NCI-H1694 (cell line): ENCODE measurements at places on chromosomes 7 and 10.

DNA sequence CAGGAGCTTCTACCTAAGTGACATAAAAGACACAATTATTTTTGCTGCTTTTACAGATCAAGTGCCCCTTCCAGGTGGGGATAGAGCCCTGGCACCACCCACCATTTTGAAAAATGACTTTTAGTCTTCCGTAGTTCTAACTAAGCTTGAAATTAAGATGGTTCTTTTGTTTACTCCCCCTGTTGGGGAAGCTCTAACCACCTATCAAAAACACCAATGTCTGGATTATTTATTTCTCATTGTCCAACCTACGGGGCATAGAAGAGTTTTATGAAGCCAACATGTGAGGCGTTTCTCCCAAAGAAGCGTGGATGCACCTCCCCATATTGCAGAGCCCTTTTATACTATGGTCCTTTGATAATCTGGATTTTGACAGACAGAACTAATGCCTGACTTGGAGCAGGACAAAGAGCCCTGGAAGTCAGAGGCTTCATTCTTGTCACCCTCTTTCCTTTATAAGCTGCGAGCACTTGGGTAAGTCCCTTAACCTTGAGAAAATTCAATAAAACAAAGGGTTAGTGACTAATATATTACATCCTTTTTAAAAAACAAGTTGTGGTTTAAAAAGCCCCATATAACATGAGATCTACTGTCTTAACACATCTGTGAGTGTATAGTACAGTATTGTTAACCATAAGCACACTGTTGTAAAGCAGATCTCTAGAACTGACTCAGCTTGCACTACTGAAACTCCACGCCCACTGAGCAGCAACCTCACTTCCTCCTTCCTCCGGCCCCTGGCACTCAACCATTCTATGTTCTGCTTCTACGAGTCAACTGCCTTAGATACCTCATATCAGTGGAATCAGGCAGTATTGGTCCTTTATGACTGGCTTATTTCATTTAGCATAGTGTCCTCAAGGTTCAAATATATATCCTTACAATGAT is 67.5 kb downstream of the ATXN7L1 start:
- no peak for DNase-seq

GRCh38 chr7:83559887-83560286 is 89.1 kb downstream of the SEMA3E start:
- DNase-seq: no peak

- DNase-seq: no peak
These were observed 717.1 kb downstream of the GRID1 start for GRCh38 chr10:85649461-85649860.

GRCh38 chr7:152436111-152436930 is 518 bp upstream of the KMT2C start:
- peak; percentile 58 for DNase-seq

GRCh38 chr10:24556750-24557742 is 166.6 kb downstream of the ARHGAP21 start:
- peak; percentile 13 for DNase-seq

- DNase-seq: no peak
These were observed 55.0 kb upstream of the DUSP5 start for GRCh38 chr10:110442746-110443145.

DNA sequence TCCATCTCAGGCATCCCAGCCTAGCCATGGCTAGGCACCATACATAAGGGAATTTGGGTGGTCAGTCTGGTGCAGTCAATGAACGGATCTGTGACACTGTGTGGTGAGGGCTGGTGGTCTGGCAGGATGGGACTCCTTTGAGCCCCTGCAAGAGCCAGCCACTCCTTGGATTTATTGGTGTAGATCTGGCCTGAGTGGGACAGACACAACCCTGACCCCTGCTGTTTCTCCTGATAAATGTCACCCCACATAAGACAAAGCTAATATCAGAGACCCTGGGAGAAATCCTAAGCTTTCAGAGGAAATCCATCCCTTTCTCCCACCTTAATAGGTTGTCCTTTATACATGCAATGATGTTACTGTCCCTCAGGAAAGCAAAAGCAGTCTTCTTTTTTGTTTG is 2.3 kb downstream of the FBXO24 start:
- DNase-seq: no peak

DNA sequence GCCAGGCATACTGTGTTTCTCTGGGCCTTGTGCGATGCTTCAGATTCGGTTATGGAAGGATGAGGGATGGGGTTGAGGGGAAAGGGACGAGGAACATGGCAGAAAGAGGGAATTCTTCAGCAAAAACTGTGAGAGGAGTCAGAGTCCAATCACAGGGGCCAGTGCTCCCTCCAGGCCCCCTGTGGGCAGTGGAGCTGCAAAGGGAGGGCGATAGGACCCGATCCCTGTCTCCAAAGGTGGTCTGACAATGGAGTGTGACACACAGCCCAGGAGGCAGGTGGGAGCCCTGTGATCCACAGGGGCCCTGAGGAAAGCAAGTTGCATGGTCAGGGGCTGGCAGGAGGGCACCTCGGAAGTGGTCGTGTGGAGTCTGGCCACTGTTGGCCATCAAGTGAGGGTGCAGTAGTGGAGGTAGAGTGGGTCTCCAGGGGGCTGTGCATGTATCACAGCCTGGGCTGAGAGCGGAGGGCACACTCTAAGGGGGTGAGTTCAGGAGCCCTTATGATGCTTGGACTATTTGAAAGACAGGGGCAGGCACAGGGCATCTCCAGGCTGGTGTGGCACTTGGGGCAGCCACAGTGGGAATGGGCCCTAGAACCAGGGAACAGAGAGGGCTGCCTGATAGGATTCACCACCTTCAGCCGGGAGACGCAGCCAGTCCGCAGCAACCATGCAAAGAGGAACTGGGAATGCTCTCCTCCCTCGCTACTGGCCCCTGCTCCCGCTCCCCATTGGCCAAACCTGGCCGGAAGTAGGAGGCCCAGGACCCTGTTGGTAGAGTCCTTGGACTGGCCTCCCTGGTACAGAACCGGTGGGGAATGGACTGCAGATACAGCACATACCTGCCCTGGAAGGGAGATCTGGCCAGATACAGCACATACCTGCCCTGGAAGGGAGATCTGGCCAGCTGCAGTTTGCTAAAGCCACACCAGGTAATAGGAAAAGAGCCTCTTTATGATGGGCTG is 115.9 kb downstream of the ADCY1 start:
- DNase-seq: no peak

DNA sequence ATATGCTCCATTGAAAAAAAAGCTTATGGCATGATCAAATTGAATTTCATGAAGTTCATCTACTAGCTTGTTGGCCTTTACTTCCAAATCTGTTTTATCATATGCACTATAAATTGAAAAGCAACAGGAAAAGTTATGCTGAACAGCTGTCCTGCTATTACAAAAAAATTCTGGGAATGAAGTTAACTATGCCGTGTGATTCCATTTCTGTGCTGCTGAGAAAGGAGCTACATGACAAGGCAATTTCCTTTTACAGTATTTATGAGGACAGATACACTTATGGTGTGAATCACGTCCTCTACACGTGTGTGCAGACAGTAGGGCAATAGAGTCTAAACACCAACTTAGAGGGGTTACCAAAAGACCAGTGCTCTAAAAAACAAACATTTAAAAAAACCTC is 426.5 kb upstream of the AKR1E2 start:
- DNase-seq: no peak

- no peak for DNase-seq
These were observed 38.8 kb downstream of the PRPS1L1 start for GRCh38 chr7:17988858-17989257.

- no peak for DNase-seq
These were observed 17.8 kb upstream of the SLC18A2 start for GRCh38 chr10:117222976-117223692.

DNA sequence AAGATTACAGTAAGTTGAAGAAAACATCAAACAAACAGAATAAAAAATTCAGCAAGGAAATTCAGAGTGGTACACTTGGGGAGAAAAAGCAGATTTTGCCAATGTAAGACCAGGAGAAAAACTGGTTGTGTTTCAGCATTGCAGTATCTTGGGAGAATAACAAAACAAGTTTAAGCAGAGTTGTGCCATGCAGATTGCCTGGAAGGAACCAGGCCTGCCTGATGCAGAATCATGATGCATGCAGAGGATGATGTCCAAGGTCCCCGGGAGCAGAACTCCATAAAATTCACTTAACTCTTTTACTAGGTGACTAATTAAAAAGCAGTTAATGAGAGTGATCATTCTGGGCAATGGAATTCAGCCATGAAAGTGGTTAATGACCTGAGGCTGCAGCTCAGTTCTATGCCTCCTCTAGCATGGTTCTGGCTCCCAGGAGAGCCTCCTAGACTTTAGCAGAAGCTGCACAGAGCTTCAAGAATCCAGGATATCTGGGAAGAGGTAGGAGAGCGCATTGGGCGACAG is 379.7 kb upstream of the C7orf33 start:
- no peak for DNase-seq

GRCh38 chr7:158324397-158325360 is 262.9 kb downstream of the PTPRN2 start:
- DNase-seq: no peak

DNA sequence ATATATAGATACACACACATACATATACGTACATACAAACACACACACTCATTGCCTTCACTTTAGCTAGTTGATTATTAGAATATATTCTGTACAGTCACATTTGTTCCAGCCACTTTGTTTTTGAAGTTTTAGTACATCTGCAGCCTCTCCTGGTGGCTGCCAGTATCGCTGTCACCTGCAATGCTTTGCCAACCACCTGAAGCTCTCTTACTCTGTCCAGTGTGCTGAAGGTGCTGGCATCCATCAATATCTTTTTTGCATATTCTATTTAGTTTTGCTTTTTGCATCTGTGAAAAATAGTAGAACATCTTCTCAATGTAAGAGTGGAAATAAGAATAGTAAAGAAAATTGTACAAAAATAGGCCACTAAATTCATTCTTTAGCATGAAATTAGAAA is 388.6 kb downstream of the EXOC4 start:
- DNase-seq: no peak

DNA sequence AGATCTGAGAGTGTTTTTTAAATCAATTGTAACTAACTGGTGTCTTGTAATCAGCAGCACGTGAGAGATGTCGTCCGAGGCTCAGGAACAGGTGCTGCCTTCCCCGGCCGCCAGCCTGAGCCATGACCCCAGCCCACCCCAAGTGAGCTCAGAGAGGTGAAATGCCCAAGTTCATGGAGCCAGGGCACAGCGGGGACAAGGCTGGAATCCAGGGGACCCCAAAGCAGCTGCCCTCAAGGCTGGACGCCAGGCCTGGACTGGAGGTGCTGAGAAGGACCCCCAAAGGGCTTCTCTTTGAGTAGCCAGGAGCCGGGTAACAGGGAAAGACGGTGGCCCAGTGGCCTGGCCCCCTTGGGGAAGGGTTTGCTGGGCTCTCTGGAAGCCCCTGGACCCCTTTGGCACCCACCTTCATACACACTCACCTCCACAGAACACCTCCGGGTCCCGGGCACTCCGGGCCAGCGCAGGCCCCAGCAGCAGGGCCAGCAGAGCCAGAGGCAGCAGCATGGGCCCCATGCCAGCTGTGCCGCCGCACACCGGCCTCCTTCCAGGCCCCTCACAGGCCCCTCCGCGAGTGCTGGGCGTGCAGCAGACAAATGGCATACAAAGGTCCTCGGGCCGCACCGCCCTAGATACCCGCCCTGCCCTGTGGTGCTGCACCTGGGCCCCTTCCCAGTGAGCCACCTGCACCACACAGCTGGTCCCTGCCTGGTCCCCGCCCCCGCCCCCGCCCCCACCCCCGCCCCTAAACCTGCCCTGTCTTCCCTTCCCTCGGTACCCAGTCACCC is 24.0 kb upstream of the CNPY1 start:
- no peak for DNase-seq
